ENCODE measurements at places on chromosomes 2 and 18. TPM values are rescaled to one million over a fixed set of nuclear protein-coding genes. Genes with fewer than 3 reads are reported as not detected.

- peaks cover 16% of the 10 kb centered on the region for H3K4me1 ChIP-seq
- no peak overlapping the region for H3K27ac ChIP-seq
- H3K4me3 ChIP-seq = peak overlapping the region; percentile 10
- no peaks in the 10 kb centered on the region for H3K36me3 ChIP-seq
- no peaks in the 10 kb centered on the region for H3K27me3 ChIP-seq
Measured at GRCh38 chr2:105166688-105167087, 74.9 kb upstream of the GPR45 start.

- no peaks in the 10 kb centered on the region for H3K27me3 ChIP-seq
- no peaks in the 10 kb centered on the region for H3K36me3 ChIP-seq
- DNase-seq = peak; percentile 19
- peaks cover 9% of the 10 kb centered on the region for H3K4me1 ChIP-seq
- no peak overlapping the region for H3K4me3 ChIP-seq
Measured at GRCh38 chr2:189115126-189115525, 64.4 kb downstream of the COL5A2 start.

DNA sequence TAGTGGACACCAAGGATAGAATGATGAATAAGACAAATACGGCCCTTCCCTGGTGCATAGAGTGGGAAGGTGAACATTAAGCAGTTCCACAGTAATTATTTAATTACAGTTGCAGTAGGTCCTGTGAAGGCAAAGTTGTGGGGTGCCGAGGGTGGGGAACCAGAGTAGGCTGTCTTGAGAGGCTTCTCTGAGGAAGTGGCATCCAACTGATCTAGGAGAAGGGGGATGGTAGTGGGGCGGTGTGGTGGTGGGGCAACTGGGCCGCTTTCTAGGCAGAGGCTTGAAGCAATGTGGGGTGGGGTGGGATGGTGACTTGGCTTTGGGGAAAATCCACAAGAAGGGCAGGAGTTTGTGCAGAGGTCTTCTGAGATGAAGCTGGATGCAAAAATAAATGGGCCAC is 11.7 kb downstream of the ACSL3 start:
- no peak overlapping the region for H3K4me3 ChIP-seq
- H3K4me1 ChIP-seq = peaks cover 50% of the 10 kb centered on the region
- no peak for DNase-seq

- no peaks in the 10 kb centered on the region for H3K27me3 ChIP-seq
- H3K27ac ChIP-seq = no peak overlapping the region
- no peaks in the 10 kb centered on the region for H3K36me3 ChIP-seq
- H3K4me3 ChIP-seq = no peak overlapping the region
- H3K4me1 ChIP-seq = no peaks in the 10 kb centered on the region
Measured at GRCh38 chr2:219109471-219109870, 48.8 kb upstream of the IHH start.

The CCDC178 gene
- 0.17 TPM for total RNA-seq

Data from GM23338 (cell line).